Thyroid gland (tissue), 4 donors: ENCODE measurements at places on chromosomes 3 and 15.

DNA sequence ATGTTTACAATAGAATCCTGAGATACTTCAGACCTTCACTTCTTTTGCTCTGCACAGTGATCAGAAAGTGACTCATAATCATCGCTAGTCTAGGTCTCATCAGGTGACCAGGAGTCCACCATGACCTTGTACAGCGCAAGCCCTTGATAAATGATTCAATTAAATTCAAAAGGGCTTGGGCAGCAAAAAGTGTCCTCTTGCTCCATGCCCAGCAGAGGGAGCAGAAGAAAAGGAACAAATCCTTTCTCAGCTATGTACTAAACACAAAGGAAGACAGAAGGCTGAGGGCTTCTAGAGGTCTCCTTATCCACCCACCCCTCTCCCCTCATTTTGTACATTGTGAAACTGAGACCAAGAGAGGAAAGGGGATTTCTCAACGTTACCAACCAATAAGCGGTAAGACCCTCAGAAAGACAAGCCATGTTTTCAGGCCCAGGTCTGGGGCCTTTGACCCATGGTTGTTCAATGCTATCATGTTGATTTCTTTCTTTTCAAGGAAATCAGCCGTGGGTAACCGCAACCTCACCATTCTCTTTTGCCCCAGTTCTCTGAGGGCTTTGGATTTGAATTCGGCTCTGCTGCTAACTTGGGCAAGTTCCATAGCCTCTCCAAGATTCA lies 74.8 kb downstream of the AQP9 start:
- H3K27me3 ChIP-seq, result no peaks in the 10 kb centered on the region
- no peak overlapping the region for H3K4me3 ChIP-seq
- DNase-seq, result peak; percentile 14
- H3K27ac ChIP-seq, result no peak overlapping the region
- H3K36me3 ChIP-seq, result no peaks in the 10 kb centered on the region
- H3K4me1 ChIP-seq, result no peaks in the 10 kb centered on the region

- no peak overlapping the region for H3K27ac ChIP-seq
- no peak for DNase-seq
- no peaks in the 10 kb centered on the region for H3K27me3 ChIP-seq
These were observed 93.7 kb downstream of the SLC25A26 start for GRCh38 chr3:66314455-66314854.

DNA sequence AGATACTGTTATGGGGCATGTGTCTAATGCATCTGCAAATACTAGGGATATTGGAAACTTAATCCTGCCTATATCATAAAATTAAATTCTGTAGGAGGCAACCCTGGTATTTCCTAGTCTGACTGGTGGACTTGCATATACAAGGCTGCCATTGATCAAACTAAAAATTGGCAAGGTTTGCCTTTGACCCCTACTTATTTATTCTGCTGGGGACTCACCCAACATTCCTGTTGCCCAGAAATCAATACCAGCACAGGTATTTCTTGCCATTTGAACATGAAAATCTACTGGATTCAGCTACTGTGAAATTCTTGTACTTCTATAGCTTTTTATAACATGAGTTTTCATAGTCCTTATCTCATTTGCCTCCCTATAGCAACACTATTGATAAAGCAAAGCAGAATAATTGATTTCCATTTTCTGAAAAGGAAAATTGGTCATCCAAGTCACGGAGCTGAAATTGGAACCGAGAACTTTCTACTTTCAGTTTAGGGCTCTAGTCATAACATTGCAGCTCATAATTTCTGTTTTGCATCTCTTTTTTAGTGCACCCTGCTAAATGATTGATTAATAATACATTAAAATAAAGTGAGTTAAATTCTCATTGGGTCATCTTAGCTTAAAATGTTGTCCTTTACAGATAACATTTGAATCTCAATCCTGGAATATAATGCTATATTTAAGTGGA lies 365.2 kb downstream of the MFSD1 start:
- H3K4me3 ChIP-seq, result no peak overlapping the region
- H3K4me1 ChIP-seq, result no peaks in the 10 kb centered on the region
- no peak for DNase-seq
- H3K27me3 ChIP-seq, result no peaks in the 10 kb centered on the region
- H3K36me3 ChIP-seq, result no peaks in the 10 kb centered on the region
- no peak overlapping the region for H3K27ac ChIP-seq

DNA sequence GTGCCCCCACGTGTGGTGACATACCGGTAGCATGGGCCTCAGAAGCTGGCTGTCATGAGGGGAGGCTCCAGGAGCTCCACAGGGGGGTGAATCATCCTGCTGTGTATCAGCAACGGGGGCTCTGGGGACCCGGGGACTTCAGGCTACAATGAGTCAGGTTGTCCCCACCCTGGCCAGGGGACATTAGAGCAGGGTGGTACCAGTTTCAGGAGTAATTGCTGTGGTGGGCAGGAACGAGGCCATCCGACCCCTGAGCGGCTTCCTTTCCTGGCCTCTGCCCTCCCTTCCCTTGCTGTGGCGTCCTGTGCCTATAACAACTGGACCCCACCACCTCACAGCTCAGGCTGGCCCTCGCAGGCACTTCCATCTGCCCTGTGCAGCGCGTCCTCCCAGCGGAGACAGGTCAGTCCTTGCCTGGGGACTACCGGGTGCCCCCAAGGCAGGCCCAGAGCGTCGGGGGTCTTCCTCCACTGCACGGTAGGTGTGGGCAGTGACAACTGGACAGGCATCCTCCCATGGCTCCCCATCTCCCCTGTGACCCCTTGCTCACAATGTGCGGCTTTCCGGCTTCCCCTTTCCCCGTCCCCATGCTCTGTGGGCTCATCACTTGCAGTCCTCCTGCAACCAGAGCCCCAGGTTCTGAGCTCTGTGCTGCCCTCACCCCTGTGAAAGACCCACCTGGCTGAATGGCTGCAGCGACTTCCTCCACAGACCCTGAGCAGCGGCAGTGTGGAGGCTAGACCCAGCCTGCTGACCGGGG lies 57.0 kb downstream of the KLF15 start:
- H3K36me3 ChIP-seq, result no peaks in the 10 kb centered on the region
- H3K27ac ChIP-seq, result no peak overlapping the region
- no peak for DNase-seq

GRCh38 chr15:57255751-57256341 lies 120.5 kb upstream of the CGNL1 start:
- H3K4me3 ChIP-seq, result no peak overlapping the region
- no peaks in the 10 kb centered on the region for H3K27me3 ChIP-seq
- H3K27ac ChIP-seq, result no peak overlapping the region
- H3K36me3 ChIP-seq, result no peaks in the 10 kb centered on the region
